ENCODE measurements at places on chromosomes 11 and 22. TPM values are rescaled to one million over a fixed set of nuclear protein-coding genes. Genes with fewer than 3 reads are reported as not detected.

ALG12 gene
- total RNA-seq: 32.5 TPM

OVOL1 gene
- 2.2 TPM for total RNA-seq

ADM gene
- 44.7 TPM for total RNA-seq

ART1 gene
- 1.7 TPM for total RNA-seq
